Stimulated activated CD4-positive, alpha-beta T cell treated with anti-CD3 and anti-CD28 coated beads, Interleukin-4, amount 100 ng/mL, for 1 hour (primary cell): ENCODE measurements at places on chromosomes 12 and 14.

DNA sequence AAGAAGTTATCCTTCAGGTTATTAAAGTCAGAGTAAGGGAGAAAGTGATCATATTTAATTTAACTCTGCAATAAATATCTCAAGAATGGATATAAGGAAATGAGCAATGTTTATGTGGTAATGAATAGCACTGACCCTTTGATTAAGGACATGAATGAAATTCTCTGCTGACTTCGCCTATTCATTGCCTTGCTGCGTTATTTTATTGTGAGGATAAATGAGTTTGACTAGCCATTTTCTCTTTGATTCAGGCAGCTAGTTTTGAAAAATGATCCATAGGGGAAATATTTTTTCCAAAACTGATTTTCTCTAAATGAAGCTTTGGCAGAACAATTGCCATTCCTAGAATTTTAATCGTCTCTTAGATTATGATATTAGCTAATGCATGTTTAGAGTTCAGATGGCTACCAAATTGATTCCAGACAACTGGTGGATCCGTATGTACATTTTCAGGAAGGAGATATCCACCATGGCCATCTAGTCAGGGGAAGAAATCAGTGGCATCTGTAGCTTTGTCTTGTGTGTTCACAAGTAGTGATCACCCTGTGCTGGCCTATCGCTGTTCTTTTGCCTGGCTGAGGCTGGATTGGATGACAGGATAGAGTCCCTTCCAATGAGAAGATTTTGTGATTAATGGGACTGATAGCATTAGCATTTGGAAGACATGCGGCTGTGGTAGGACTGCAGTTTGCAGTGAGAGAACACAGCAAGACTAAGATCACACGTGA is 302.3 kb upstream of the RGS6 start:
- DNase-seq: no peak

DNA sequence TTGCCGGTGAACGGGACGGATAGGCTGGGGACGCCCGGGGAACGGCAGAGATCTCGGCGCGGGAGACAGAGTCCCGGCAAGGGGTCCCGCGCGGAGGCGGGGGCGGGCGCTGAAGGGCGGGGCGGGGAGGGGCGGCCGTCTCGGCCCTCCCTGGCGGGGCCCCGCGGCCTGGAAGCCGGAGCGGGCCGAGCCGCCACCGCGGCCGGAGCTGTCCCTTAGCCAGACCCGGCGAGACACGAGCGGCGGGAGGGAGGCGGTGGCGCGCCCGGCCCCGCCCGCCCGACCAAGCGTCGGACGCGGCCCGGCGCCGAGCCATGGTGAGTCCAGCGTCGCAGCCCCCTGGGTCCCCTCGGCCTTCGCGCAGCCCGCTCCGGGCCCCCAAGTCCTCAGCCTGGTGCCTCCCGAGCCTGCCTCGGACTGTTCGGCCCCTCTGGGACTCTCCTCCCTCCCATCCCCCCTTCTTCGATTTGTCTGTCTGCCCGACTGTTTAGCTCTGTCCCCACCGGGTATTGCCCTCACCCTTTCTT is at the start of gene ARHGEF40:
TSS of gene ARHGEF40 (plus strand) at position 222 of the 527 bp plus-strand sequence. CDS start at position 315, 93 bp downstream.
- no peak for DNase-seq

DNA sequence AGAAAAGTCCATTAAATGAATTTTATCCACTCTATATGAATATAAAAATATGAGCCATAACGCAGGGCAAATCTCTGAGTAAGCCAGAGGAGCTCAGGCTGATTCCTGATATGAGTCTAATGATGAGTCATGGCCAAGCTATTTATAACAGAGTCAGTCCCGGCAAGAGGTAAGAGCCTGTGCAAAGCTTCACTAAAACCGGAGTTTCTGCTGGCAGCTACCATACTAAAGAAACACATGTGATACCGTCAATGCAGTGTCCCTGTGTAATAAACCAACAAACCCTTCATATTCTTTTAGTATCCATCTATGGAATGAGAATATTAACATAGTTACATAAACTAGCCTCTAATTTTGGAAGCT is 319.4 kb downstream of the KCNC2 start:
- no peak for DNase-seq

- DNase-seq: no peak
Measured at GRCh38 chr12:85688837-85689236, 147.4 kb downstream of the RASSF9 start.

GRCh38 chr12:113173081-113173698 is 12.1 kb downstream of the DDX54 start:
- no peak for DNase-seq

- no peak for DNase-seq
Measured at GRCh38 chr12:126858560-126858959, 1408.4 kb upstream of the TMEM132C start.

- no peak for DNase-seq
Measured at GRCh38 chr14:89566644-89567415, 149.8 kb upstream of the FOXN3 start.

DNA sequence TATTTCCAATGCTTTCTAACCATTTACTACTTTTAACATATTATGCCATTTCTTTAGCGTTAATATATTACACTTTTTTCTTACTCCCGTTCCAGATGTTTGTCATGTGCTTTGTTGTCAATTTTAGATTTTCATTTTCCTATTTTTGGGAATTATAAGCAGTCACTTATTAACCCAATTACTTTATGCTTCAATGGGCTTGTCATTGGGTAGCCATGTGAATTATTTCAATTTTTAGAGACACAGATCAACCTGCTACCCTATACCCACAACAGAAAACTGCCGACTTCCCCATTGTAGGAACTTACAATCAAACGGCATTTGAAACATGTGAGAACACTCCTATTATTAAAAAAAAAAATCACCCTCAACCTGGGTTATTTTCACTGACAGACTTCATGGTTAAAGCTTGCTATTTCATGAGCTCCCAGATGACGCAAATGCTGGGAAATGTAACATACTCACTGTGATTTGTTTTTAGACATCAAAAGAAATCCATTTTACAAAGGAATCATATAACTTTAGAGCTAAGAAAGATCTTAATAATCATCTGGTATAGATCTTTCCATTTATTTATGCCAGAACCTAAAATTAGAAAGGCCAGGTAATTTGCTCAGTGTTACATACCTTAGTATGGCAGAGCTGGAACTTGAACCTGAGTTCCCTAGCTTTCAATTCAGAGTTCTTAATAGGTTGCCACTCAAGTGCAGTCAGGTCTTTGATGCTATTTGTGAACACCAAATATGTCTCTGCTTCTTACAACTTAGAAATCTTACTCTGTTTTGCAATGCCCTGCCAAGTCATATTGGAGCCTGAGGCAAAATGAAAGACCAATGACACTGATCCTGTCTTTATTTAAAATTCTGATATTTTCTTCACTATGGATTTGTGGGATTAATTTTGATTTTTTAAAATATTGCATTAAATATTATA is 340.4 kb downstream of the RAD51B start:
- DNase-seq: no peak

DNA sequence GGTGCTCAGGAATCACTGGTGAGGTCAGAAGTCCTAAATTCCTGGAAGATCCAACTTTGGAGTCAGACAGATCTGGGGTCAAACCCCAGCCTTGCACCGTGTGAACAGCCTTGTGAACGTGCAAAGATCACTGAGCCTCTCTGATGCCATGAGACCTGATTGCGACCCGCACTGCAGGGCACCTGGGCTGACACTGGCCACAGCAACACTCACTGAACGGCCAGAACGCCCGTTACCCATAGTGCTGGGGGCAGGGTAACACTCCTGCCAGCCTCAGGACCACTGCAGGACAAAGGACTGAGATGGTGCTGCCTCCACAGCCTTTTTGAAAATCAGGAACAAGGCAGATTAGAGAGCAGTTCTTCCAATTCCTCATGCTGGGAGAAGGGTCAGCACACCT is 28.3 kb downstream of the CHGA start:
- DNase-seq: no peak

GRCh38 chr14:32259368-32260013 is 56.4 kb upstream of the RNU6-8 start:
- no peak for DNase-seq

- no peak for DNase-seq
Measured at GRCh38 chr14:50928002-50928635, 16.2 kb downstream of the PYGL start.

DNA sequence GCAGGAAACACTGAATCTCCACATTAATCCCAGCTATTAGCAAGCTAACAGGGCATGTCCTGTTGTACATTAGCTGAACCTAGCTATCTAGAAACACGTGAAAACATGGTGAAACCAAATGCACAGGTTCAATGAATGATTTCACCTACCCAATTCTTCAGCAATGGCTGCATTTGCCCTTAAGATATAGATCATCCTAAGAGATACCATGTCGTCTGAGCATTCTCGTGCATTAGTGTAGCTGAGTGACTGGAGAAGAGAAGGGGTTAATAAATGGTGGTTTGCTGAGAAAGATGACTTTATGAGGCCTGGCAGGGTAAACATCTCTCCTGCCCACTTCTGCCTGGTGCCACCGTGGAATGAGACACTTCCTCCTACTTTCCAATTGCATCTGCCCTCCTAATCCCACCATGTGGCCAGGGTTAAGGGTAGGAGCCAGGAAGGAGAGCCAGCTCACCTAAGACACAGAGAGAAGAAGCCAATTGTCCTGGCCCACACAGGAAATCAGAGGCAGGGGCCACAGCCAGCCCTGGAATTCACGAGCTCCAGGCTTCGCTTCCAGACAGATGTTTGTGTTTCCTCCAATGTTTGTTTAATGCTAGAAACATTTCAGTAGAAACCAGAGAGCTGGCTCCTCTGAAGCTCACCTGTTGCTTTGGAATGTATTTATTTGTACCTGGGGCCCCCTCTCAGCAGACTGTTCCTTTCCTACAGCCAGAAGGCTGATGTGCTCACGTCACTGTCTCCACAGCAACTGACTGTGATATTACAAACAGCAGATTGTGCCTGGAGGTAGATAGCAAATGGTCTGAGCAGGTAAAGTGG is 126.0 kb upstream of the PARP11 start:
- DNase-seq: no peak

- no peak for DNase-seq
Measured at GRCh38 chr12:112167718-112168525, 42.6 kb downstream of the TRAFD1 start.

DNA sequence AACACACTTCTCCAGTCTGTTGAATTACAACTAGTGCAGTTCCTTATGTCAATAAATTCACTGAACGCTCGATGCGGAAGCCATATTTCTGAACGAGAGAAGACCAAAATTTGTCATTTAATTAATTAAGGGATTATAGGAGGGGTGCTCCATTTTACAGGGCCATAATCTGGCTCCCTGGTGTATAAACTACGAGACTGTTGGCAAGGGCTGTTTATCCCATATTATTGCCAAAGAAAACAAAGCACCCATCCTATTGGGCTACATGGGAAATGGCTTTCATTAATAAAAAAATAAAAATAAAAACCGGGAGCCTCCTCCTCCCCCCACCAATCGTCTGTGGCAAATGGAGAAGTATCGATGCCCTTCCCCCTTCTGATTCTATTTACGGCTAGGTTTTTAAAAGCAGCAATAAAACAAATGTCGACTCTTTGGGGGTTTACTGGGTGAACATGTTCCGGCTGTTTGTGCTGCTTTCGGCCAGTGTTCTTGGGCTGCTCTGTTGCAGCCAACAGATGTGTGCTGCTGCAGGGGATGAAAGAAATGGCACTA is 24.8 kb downstream of the ATF7 start:
- no peak for DNase-seq

GRCh38 chr12:7144414-7145120 is 14.4 kb downstream of the CLSTN3 start:
- no peak for DNase-seq

DNA sequence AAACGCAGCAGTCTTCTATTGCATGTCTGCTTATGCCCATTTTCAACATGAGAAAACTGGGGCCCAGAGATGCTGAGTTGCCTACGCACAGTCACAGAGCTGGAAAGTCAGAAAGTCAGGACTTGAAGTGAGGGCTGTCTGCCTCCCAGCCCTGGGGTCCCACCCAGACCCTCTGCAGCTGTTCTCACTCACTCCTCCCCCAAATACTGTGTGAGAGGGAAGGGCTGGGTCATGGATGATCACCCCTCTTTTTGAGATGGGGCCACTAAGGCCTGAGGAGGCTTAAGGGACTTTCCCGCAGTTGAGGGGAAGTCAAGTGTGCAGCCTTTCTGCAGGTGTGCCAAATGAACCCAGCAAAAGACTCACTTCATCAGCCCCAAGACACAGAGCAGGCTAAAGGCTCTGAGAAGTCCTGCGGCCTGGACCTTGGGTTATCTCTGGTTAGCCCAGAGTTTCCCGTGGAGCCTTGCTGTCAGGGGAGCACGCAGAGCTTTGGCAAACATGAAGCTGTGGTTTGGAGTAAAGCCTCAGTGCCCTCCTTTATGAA is 18.7 kb downstream of the DTX1 start:
- DNase-seq: no peak

- no peak for DNase-seq
Measured at GRCh38 chr14:59398841-59399240, 66.3 kb downstream of the GPR135 start.

- DNase-seq: no peak
Measured at GRCh38 chr14:49212721-49213120, 373.5 kb downstream of the RPS29 start.

GRCh38 chr12:1528791-1529190 is 65.6 kb downstream of the FBXL14 start:
- DNase-seq: no peak
